Caco-2 (cell line): ENCODE measurements at places on chromosomes 5 and 9. TPM values are rescaled to one million over a fixed set of nuclear protein-coding genes. Genes with fewer than 3 reads are reported as not detected.

GTF3C5 gene
- 73.1 and 80.8 TPM in 2 replicates for total RNA-seq

GDA gene
- total RNA-seq: 3.1 and 3.5 TPM in 2 replicates

NUDT12 gene
- total RNA-seq: 12.3 and 12.9 TPM in 2 replicates

ACOT12 gene
- 1.4 TPM in 2 replicates for total RNA-seq

PCDHGB7 gene
- total RNA-seq: 2.3 and 2.4 TPM in 2 replicates

BTNL3 gene
- 0.14 TPM in 1 of 2 replicates, not detected in the other for total RNA-seq

GPX8 gene
- total RNA-seq: 18.8 and 18.9 TPM in 2 replicates

PAEP gene
- total RNA-seq: not detected in 2 replicates

GHR gene
- total RNA-seq: 0.54 and 1.2 TPM in 2 replicates

ANKRD18B gene
- 2.2 and 3.9 TPM in 2 replicates for total RNA-seq

MYMK gene
- not detected in 2 replicates for total RNA-seq

CARD6 gene
- total RNA-seq: 0.14 and 0.26 TPM in 2 replicates

RICTOR gene
- 25.2 and 25.7 TPM in 2 replicates for total RNA-seq

PHAX gene
- 38.7 and 41.3 TPM in 2 replicates for total RNA-seq

INSL6 gene
- total RNA-seq: not detected in 2 replicates

TAL2 gene
- 1.00 and 1.4 TPM in 2 replicates for total RNA-seq

RLN2 gene
- 1.9 and 3.4 TPM in 2 replicates for total RNA-seq

HMMR gene
- total RNA-seq: 61.1 and 64.2 TPM in 2 replicates

AK1 gene
- 39.2 and 41.5 TPM in 2 replicates for total RNA-seq

TRIP13 gene
- 40.2 and 42.5 TPM in 2 replicates for total RNA-seq

SLC36A3 gene
- total RNA-seq: not detected in 2 replicates

GRM6 gene
- total RNA-seq: not detected in 2 replicates

PRLR gene
- total RNA-seq: 1.6 and 2.3 TPM in 2 replicates

SLC1A3 gene
- total RNA-seq: 178 and 195 TPM in 2 replicates

F2RL2 gene
- not detected in 2 replicates for total RNA-seq

ARL14EPL gene
- not detected in 2 replicates for total RNA-seq

GPR21 gene
- 0.79 and 2.0 TPM in 2 replicates for total RNA-seq

IFNA21 gene
- total RNA-seq: not detected in 2 replicates

WDR38 gene
- total RNA-seq: not detected in 2 replicates

CYSRT1 gene
- total RNA-seq: 1.7 and 1.8 TPM in 2 replicates

OR1J2 gene
- not detected in 2 replicates for total RNA-seq
